Activated CD8-positive, alpha-beta memory T cell treated with anti-CD3 and anti-CD28 coated beads, Interleukin-2, amount 10 ng/mL, durations not matched to agents 7 days and 5 days (primary cell): ENCODE measurements at places on chromosomes 7 and 10. TPM values are rescaled to one million over a fixed set of nuclear protein-coding genes. Genes with fewer than 3 reads are reported as not detected.
A peak's percentile ranks its signal among the peaks of the same experiment; 100 is the strongest.

METTL27 gene
- total RNA-seq, result not detected

DNA sequence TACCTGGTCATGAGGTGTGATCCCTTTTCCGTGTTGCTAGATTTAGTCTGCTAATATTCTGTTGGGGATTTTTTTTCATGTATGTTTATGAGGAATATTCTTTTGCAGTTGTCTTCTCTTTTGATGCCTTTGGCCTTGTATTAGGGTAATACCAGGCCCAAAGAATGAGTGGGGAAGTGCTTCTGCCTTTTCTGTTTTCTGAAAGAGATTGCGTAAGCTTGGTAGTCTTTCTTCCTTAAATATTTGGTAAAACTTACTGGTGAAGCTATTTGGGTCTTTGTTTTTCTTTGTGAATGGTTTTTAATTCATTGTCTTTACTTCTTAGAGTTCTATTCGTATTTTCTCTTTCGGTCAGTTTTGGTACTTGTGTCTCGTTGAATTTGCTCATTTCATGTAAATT lies 51.1 kb downstream of the SHH start:
- no peak for DNase-seq
- H3K36me3 ChIP-seq, result peaks cover 64% of the 10 kb centered on the region
- H3K27ac ChIP-seq, result no peak overlapping the region
- H3K27me3 ChIP-seq, result no peaks in the 10 kb centered on the region
- no peak overlapping the region for H3K4me3 ChIP-seq
- H3K4me1 ChIP-seq, result peaks cover 53% of the 10 kb centered on the region

- DNase-seq, result no peak
- no peaks in the 10 kb centered on the region for H3K4me1 ChIP-seq
- H3K27me3 ChIP-seq, result no peaks in the 10 kb centered on the region
- H3K27ac ChIP-seq, result no peak overlapping the region
- H3K4me3 ChIP-seq, result no peak overlapping the region
Observed at GRCh38 chr10:125344573-125345171, 184.3 kb upstream of the CTBP2 start.

- peak; percentile 80 for DNase-seq
- H3K36me3 ChIP-seq, result no peaks in the 10 kb centered on the region
- peaks cover 80% of the 10 kb centered on the region for H3K4me1 ChIP-seq
- no peaks in the 10 kb centered on the region for H3K27me3 ChIP-seq
Observed at GRCh38 chr10:43128958-43129706, 9.1 kb upstream of the CSGALNACT2 start.

GRCh38 chr7:18760046-18760445 lies 264.5 kb downstream of the HDAC9 start:
- H3K36me3 ChIP-seq, result no peaks in the 10 kb centered on the region
- DNase-seq, result no peak
- H3K4me3 ChIP-seq, result no peak overlapping the region
- H3K27me3 ChIP-seq, result no peaks in the 10 kb centered on the region

DNA sequence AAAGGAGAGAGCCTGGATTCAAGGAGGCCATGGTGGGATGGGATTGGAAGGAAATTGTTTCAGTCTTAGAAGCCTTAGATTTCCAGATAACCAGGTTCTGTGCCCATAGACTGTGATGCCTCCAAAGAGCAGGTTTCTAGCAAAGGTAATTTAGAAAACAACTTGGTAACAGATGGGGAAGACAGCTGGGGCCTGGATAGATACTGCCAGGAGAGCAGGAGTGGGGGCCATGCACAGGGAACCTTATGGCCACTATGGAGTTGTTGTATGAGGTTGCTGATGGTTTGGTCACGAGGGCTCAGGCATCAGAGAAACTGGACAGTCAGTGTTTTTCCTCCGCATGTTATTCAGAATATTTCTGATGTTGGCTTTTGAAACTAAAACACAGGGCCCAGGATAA lies 901.9 kb downstream of the LRMDA start:
- no peak overlapping the region for H3K4me3 ChIP-seq
- H3K27ac ChIP-seq, result no peak overlapping the region
- H3K36me3 ChIP-seq, result no peaks in the 10 kb centered on the region
- DNase-seq, result no peak
- no peaks in the 10 kb centered on the region for H3K27me3 ChIP-seq
